Hindlimb muscle (tissue), 1 donor: ENCODE measurements at places on chromosomes 6 and 20.

DNA sequence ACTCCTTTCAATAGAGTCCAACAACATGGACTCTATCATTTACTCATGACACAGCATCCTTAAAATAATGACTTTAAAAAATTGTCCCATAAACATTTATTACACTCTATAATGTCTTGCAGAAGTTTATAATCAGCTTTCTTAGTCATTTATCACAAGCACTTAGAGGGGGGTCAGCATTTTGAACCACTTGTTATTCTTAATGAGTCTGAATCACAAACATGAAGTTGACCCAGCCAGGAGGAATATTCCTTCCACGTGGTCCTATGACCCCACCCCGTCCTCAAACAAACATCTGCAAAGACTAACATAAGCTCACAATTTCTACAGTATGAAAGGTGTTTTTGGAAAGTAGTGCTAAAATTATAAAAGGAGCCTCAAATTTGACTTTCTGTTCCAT lies 91.1 kb downstream of the MTFR2 start:
- DNase-seq = no peak

DNA sequence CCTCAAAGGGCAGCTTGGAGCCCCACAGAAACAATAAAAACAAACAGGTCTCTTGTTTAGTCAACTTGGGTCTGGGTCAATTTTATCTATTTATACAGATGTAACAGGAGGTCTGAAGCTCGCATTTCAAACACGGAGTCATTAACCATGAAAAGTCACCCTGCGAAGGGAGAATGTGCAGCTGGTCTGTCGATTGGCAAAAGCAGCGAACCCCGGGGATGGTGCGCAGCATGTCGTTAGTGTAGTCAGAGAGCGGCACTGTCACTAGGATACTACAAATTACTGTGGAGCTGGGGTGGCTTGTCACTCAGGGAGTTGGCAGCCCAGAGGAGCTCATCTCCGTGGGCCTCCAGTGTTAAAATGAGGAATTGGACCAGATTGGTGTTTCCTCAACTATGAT lies 190.4 kb upstream of the ARG1 start:
- no peak for DNase-seq

- no peak for DNase-seq
Observed at GRCh38 chr6:124478906-124479305, 483.3 kb upstream of the RNF217 start.

DNA sequence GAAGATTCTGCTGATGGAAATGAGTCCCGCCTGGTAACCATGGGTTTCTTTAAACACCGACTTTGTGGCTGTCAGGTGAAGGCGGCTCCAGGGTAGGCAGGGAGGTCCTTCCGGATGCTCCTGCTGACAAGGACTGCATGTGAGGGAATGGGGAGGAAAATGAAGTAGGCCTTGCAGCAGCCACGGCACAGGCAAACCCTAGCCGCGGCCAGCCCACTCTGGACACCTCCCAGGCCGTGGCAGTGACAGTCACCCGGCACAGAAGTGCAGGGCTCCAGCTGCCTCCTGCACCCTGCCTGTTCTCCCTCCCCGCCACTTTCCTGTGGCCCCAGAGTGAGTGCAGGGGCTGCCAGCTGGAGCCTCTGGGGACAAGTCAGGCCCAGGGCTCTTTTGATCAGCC lies 21.0 kb downstream of the BPIFB1 start:
- DNase-seq = no peak

GRCh38 chr20:39524371-39524911 lies 562.3 kb downstream of the DHX35 start:
- peak; percentile 51 for DNase-seq

DNA sequence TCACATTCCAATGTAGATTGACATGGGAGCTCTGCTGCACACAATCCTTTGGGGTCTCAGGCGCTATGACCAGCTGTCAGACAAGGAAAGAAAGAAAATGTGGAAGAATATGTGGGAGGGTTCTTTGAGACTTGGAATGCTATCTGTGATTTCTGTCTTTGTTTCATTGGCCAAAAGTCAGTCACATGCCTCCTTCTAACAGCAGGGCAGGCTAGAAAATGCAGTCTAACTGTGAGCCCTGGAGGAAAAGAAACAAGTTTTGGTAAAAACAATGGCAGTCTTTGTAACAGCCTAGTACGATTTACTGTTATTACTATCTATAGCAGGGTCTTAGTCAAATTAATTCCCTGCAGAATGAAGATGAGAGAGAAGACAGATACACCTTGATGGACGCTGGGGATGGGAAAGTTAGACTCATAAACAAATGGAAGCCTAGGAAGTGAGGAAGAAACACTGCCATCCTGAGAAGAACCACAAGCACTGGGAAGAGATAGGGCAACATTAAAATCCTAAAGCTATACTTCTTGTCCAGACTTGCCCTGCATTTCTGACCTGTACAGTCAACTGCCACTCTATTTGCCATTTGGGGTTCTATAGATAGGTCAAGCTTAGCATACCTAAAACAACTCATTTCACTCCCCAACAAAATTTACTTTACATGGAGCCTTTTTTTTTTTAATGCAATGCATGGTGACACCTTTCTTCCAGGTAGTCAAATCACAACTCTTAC lies 833.0 kb downstream of the KIF16B start:
- no peak for DNase-seq

DNA sequence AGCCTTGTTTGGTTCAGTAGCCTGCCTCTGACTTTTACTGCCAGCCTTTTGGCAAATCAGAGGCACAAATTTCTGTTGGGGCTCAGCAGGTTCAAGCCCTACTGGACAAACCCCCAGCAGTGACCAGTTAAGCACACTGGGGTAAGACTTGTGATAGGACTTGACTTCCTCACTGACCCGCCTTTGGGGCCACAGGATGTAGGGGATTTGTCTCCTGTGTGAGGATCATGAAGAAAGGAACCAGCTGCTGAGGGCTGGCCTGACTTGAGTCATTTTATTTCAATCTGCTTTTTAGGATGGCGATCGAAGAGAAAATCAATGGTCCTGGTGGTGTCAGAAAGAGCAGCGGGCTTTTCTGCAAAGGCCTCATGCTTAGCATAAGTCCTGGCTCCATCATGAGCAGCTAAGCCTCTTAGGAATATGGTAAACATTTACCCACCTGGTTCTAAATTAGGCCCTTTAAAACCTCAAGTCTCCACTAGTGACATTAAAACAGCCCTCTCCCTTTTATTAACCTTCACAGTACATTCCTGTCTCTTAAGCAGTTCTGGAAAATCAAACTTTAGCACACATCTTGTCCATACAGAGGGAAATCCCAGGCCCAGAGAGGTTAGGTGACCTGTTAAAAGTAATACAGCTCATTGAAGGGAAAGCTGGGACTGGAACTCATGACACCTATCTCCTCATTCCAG lies 16.6 kb downstream of the CHMP4B start:
- DNase-seq = no peak

DNA sequence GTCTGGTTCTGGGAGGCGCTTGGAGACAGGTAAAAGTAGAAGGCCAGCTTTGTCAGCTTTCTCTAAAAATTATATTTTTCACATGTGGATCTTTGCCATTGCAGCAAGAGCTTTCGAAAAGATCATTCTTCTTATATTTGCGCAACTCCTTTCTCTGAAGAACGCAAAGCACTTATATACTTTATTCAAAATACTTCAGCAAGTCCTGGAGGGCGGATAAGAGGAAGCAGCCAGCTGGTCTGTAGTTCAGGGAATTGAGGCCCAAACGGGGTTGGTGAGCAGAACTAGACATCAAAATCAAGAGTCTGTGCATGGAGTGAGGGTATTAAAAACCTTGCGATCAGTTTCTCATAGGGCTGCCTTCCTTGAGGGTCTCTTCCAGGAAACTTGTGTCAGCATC lies 182.3 kb downstream of the DTNBP1 start:
- DNase-seq = no peak

DNA sequence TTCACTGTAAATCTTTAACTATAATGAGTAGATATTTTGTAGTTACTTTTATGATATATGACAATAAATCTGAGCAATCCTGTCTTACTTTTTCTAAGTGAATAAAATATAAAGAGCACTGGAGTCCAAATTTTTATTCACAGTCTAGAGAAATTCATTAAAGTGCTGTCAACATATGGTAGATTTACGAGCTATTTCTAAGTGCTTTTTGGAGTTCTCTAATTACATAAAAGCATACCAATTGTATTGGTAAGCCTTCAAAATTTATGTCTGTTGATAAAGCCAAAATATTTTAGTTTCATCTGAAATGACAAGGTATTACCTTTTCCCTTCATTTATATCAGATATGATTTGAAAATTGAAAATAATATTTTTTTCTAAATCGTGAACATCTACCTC lies 75.4 kb downstream of the MAN1A1 start:
- no peak for DNase-seq

- no peak for DNase-seq
Observed at GRCh38 chr6:99165838-99166237, 183.6 kb downstream of the FAXC start.

- no peak for DNase-seq
Observed at GRCh38 chr6:90319044-90319443, 22.4 kb upstream of the BACH2 start.

GRCh38 chr6:111211411-111212030 lies 124.2 kb downstream of the SLC16A10 start:
- no peak for DNase-seq

GRCh38 chr6:137944793-137945498 lies 77.9 kb downstream of the TNFAIP3 start:
- peak; percentile 32 for DNase-seq

DNA sequence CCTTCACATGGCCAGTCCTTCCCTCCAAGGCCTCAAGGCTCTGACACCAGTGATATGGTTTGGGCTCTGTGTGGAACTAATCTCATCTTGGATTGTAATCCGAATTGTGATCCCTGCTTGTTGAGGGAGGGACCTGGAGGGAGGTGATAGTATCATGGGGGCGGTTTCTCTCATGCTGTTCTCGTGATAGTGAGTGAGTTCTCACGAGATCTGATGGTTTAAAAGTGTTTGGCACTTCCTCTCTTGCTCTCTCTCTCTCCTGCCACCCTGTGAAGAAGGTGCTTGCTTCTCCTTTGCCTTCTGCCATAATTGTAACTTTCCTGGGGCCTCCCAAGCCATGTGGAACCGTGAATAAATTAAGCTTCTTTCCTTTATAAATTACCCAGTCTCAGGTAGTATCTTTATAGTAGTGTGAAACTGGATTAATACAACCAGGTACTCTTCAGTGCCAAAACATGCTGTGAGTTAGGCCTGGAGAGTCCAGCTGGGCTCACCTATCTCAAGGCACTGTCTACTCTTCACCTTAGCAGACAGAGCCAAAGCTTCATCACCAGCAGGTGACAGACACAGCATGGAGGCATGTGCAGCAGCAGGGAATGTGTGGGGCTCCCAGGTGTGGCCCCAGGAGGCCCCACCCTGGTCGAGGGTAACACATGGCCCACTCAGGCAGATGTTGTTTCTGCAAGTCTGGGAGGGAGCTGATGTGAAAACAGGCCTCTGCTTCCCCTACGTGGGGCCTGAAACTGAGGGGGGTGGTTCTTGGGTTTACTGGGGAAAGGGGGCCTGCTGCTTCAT lies 97.5 kb upstream of the CDYL start:
- DNase-seq = no peak

DNA sequence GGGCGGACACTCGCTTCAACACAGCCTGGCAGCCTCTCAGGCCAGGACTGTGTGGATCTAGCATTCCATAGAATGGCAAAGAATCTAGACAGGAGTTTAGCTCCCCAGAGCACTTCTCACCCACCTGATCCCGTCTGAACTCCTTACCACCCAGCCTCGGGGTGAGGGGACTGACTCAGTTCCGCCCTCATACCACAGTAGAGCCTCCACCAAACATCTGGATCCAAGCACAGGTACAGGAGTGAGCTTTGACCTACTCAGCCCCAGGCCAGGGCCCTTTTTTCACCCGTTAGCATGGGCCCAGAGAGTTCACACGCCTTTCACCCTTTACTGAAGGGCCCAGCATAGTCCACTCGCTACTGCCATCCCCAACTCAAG lies 715 bp downstream of the PSMF1 start:
- DNase-seq = no peak

DNA sequence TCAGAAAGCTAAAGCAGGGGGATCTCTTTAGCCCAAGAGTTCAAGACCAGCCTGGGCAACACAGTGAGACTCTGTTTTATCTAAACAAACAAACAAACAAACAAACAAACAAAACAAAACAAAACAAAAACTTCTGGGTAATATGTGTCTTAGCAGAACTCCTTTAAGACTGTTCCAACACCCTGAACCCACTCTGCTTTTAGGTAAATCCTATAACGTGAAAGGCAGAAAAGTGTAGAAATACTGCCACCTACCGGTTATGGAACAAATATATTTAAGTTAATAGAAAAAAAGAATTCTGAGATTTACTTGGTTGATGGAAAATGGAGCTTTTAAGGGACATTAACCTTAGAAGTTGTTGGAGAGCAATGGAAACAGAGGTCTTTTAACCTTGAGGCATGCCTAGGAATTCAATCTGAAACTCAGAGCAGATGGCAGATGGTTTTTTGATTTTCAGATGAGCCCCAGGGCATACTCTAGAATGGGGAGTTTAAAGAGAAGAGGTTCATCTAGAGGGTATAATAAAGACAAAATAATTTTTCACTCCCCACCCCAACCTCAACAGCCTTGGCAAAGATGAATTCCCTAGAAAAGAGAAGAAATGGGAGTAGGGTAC lies 38.5 kb downstream of the SOD2 start:
- DNase-seq = peak; percentile 70

DNA sequence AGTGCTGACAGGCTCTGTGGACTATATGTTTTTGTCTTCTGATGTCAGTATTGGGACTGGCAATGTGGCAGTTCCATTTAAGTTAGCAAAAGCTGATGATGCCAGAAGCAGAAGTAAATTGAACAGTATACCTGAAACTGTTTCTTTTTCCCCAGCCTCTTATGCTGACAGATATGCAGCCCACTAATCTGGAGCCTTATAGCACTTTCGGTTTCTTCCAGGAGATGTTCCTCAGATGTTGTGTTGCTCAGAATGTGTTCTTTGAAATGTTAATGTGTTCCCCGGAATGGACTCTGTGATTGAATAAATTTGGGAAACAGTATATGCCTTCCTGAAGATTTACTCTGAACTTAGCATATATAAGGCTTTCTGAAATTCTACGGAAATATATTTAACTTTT lies 80.7 kb upstream of the MRAP2 start:
- peak; percentile 1 for DNase-seq

GRCh38 chr6:116192786-116193185 lies 61.1 kb downstream of the TSPYL4 start:
- DNase-seq = no peak

DNA sequence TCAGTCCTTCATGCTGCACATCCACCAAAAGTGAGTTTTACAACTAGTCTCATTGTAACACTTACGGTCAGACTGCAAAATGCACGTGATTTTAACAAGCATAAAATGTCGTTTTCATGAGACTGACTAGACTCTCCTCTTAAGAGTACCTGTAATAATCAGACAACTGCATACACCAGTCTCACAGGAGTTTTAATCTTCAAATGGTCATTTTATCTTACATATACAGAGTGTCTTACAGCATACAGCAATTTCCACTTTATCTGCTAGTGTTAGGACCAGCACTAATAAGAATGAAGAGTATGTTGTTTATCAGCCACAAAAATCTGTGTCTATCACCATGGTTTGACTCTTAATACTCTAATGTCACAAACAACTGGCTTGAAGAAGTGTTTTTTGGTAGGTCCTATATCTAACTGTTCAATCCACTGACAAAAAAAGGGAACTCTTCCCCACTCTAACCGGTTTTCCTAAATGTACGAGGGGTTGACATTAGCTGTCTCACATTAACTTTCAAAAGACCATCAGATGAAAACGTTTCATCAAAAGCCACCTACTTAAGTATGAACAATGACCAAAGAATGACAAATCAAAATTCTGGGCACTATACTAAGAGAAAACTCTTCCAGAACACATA lies 1.5 kb upstream of the ASF1A start:
- DNase-seq = peak; percentile 8

- peak; percentile 40 for DNase-seq
Observed at GRCh38 chr6:148166339-148166968, 176.2 kb upstream of the SASH1 start.
